ENCODE measurements at places on chromosomes 4 and X.

DNA sequence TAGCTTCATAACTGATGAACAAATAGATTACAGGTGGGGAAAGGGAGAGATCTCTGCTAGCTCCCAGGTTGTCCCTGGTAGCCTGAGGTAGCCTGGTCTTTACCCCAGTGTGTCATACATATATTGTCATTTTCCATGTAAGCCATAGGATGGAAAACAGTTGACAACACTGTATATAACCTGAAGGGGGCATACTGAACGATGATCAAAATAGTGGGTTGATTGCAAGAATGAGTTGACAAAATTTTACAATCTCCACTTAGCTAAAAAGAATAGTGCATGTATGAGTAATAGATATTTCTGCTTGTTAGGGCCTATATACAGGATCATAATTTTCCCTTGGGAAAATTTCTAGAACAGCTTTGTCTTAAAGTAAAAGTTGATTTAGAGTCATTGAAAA, 304.1 kb upstream of the HAND2 start:
- no peak for DNase-seq

DNA sequence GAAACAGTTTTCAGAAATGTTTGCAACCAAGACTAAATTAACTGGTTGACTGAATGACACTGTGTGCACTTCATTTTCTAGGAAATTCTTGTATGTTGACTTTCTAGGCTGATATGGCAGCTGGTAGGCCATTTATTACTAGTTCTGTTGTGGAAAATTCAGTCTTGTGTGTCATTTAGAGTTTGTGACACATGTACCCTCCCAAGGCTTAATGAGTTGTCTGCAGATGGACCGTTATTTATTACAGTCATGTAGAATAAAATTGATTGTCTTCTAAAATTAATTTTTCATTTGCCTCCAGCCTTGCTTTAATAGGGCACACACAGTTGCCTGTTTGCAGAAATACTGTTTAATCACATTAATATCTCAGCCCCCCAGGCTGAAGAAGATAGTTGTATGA, 30.7 kb downstream of the DACH2 start:
- no peak for DNase-seq

DNA sequence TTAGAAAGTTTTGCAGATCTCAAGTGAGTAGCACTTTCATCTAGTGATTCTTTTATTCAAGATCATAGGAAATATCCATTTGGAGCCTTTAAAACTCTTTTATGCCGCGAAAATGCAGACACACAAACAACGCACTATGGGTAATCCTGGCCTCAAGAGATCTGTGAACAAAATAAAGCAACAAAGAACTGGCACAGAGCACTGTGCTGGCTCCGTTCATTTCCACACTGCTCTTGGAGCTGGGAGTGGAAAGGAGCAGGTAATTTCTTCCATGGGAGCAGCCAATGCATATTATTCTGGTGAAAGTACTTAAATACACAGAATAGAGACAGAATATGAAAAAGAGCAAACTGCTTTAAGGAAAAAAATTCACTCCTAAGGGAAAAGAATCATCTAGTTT, 172.7 kb upstream of the FRG1 start:
- no peak for DNase-seq

- no peak for DNase-seq
Measured at GRCh38 chrX:43969504-43970501, 3.4 kb downstream of the NDP start.

DNA sequence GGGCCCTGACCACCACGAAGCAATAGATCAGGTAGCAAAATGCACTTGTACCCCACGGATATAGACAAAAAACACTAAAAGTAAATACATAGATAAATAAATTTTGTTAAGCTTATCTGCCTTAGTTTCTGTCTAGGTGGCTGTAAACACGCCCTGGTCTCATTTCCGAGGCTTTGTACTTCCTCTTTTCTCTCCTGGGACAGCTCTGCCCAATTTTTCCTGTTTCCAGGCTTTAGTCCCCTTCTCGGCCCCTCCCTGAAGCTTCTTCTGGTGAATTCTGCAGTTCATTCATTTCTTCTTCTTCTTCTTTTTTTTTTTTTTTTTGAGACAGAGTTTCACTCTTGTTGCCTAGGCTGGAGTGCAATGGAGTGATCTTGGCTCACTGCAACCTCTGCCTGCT, 73.4 kb upstream of the STOX2 start:
- DNase-seq: no peak

GRCh38 chr4:189420572-189420971, 520.1 kb upstream of the FRG1 start:
- DNase-seq: no peak

DNA sequence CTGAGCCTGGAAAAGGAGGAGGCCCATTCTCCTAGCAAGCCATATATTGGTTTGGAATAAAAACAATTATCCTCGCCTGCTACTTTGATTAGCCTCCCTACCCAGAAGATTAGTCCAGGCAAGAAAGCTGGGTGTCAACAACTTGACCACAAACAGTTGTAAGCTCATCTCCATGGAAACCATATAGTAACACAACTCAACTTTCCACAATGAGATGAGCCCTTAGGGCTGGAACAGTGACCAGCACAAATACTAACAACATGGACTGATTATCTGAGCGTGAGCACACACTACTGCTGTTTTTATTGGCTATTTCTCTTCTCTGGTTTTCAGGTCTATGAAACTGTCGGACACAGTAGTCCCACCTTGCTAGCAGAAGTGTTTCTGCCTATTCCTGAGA, 80.8 kb downstream of the CC2D2A start:
- no peak for DNase-seq

DNA sequence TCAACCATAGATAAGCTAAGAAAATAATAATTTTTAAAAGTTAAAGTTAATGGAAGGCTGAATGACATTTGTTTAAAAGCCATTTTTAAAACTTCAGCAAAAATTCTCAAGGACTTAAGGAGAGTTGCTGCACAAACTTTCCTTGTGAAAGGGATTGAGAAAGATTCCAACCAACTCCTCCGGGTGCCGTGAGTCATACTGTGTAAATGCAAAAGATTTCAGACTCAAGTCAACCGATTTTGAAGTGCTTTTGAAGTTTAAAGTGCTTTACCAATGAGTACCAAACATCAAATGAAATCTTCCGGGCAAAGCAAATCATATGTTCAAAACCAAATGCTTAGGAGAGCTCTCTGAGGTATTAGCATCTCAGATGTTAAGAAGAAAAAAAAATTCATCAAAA, 31.4 kb downstream of the VCX2 start:
- DNase-seq: no peak

- no peak for DNase-seq
Measured at GRCh38 chr4:6155996-6156750, 44.2 kb downstream of the JAKMIP1 start.

DNA sequence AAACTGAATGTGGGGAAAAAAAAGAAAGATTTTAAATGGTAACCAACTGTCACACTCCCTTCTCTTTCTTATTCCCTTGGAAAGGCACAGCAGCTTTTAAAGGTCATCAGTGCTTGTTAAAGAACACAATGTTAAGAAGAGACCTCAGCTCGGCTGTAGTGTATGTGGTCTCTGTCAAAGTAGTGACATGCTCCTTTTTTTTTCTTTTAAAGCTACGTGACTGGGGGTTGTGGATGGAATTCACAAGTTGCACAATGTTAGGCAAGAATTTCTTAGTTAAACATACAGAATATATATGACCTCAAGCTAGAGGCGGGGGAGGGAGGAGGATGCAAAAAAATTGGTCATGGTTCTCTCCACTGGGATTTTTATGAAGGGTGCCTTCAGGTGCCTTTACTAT, 45.6 kb downstream of the OCRL start:
- no peak for DNase-seq

GRCh38 chr4:177119021-177119471, 190.6 kb upstream of the NEIL3 start:
- no peak for DNase-seq

DNA sequence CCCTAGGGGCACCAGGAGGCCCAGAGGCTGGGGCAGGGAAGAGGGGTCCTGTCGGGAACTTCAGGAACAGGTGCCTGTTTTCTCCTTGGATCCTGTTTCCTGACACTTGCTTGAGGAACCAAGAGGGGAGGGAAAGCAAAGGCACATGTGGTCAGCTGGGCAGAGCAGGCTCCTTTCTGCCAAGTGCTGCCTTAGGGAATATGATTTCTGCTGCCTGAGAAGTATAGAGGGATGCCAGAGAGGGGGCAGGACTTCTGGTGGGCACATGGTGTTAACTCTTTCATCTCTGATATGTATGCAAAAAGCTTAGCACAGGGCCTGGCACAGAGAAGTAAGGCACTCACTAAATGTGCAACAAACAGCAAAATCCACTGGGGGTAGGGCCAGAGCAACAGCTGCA, 51.2 kb upstream of the PJA1 start:
- DNase-seq: no peak

- no peak for DNase-seq
Measured at GRCh38 chrX:112786076-112786475, 54.6 kb downstream of the AMOT start.

GRCh38 chr4:64503945-64504675, 94.9 kb upstream of the TECRL start:
- no peak for DNase-seq

- DNase-seq: no peak
Measured at GRCh38 chrX:134684956-134685355, 26.7 kb upstream of the PLAC1 start.

GRCh38 chr4:181536811-181537434, 706.3 kb upstream of the TENM3 start:
- no peak for DNase-seq

GRCh38 chr4:18664171-18664570, 642.6 kb upstream of the LCORL start:
- no peak for DNase-seq

GRCh38 chrX:129957241-129958082, 25.0 kb upstream of the BCORL1 start:
- DNase-seq: peak; percentile 48

DNA sequence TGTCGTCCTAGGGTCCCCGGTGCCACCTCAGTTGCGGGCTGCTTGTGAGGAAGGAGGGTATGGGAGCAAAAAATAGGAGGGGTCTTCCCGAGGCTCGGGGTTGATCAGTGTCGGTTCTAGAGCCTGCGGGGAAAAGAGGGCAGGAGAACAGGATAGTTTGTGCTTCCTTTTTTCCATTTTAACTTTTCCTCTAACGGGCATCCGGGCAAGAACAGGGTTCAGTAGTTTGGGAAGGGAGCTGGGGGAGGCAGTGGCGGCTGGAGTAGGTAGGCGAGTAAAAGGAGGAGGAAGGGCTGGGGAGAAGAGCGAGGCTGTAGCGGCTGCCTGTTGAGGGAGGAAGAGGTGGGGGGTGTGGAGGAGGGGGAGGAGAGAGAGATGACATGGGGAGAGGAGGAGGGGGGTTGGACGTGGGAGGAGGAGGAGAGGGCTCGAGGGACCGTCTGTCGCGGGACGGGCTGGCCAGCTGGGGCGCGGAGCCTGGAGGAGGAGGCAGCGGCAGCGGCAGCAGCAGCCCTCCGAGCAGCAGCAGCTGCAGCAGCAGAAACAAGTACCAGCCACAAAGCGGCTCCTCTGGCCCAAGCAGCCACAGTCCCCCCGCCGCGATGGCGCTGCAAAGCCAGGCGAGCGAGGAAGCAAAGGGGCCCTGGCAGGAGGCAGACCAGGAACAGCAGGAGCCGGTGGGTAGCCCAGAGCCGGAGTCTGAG, at the start of gene SLC16A2:
SLC16A2 (plus strand) TSS at position 458 of the 704 bp plus-strand sequence; CDS start at position 603, 145 bp downstream.
- DNase-seq: peak; percentile 25

DNA sequence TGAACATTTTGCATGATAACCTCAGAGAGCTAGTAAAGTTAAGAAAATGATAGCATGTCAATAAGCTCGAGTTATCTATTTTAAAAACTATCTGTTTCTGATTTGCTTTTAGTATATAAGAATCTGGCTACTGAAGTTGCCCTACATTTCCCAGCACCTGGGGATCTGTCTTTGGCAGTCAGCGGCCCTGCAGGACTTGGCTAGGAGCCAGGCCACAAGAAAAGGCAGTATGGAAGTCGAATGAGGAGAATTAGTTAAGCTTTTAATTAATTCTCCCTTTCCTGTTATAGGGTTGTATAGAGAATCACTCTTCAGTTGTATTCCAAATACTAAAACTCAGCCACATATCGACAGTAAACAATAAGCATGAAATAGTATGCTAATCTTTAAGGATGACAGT, 22.7 kb downstream of the POU4F2 start:
- no peak for DNase-seq

- DNase-seq: no peak
Measured at GRCh38 chrX:27445438-27445837, 17.7 kb downstream of the PPP4R3C start.

DNA sequence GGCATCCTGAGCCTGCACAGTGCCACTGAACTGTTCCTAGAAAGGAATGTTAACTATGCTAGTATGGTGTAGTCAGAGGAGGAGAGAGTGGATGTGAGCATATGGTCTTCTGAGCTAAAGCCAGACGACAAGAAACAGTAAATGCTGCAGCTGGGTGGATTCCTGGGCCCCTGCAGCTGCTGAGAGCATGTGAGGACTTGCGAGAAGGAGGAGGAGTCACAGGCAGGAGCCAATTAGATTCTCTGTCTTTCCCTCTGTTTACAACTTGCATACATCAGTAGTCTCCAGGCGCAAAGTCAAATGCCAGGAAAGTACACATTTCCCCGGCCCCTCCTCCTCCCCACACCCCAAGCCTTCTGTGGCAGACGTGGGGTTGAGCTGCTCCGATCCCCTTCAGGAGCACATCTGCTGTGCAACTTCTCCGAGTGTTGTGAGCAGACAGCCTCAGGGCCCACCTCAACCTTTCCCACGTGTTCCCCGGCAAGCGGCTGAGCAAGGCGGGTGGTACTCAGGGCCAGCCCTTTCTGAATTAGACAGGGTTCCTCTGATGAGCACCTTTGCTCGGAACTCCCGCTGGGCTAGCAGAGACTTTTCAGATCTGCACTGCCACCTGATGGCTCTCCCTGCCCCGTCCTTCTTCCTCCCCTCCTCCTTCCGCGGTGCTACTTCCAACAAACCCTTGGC, 108.7 kb upstream of the ATP6AP2 start:
- peak; percentile 8 for DNase-seq

- no peak for DNase-seq
Measured at GRCh38 chr4:182918044-182918607, 940 bp upstream of the DCTD start.

DNA sequence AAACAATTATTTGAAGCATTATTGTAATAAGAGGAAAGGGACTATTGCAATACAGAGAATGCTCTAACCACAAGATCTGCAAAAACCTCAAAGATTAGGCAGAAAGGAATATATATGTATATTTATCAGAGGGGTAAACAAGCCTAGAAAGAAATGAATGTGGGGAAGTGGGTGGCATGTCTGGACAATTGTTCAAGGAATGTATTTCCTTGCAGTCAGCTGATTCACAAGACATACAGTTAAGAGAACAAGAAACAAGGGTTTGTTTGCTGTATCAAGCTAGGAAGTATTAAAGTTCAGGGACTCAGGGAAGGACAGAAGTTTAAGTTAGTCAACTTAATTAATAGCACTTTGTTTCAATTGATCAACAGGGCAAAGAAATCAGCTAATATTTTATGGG, 514.7 kb downstream of the CENPC start:
- no peak for DNase-seq

- DNase-seq: no peak
Measured at GRCh38 chr4:171785388-171785787, 27.8 kb upstream of the GALNTL6 start.

Measured in activated T-cell treated with anti-CD3 and anti-CD28 coated beads for 48 hours (primary cell).